Lung (tissue), 17 donors: ENCODE measurements at places on chromosomes 5 and 9. TPM values are rescaled to one million over a fixed set of nuclear protein-coding genes. Genes with fewer than 3 reads are reported as not detected.
A peak's percentile ranks its signal among the peaks of the same experiment; 100 is the strongest.

- no peaks in the 10 kb centered on the region for H3K27me3 ChIP-seq
- no peak overlapping the region for H3K27ac ChIP-seq
- H3K4me3 ChIP-seq, result no peak overlapping the region
- H3K4me1 ChIP-seq, result no peaks in the 10 kb centered on the region
- no peak for DNase-seq
- no peaks in the 10 kb centered on the region for H3K36me3 ChIP-seq
These were observed 4.8 kb downstream of the FAM151B start for GRCh38 chr5:80492741-80493140.

GRCh38 chr5:93721071-93721470 lies 20.3 kb downstream of the POU5F2 start:
- H3K4me1 ChIP-seq, result peaks cover 4% of the 10 kb centered on the region
- H3K36me3 ChIP-seq, result no peaks in the 10 kb centered on the region
- no peak for DNase-seq
- H3K27ac ChIP-seq, result no peak overlapping the region

DNA sequence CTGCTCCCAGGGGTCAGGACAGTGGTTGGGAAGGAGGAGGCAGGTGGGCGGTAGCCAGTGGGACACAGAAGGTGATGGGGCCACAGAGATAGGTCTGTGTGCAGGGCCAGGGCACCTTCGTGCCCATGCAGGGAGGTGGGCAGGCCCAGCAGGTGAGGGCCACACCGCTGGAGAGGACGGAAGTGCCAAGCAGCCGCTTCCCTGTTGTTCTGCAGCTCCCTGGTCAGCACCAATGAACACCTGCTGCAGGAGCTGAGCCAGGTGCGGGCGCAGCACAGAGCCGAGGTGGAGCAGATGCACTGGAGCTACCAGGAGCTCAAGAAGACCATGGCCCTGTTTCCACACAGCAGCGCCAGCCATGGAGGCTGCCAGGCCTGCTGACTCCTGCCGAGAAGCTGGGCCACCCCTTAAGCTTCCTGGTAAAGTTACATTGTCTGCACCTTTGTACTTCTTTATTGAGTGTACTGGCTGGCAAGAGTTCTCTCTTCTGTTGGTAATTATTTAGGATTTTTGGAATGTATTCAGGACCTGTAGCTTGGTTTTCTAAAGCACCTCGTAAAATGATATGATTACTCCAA lies 40.3 kb downstream of the TPPP start:
- H3K27me3 ChIP-seq, result no peaks in the 10 kb centered on the region
- H3K4me1 ChIP-seq, result no peaks in the 10 kb centered on the region
- no peak overlapping the region for H3K27ac ChIP-seq
- DNase-seq, result no peak

DNA sequence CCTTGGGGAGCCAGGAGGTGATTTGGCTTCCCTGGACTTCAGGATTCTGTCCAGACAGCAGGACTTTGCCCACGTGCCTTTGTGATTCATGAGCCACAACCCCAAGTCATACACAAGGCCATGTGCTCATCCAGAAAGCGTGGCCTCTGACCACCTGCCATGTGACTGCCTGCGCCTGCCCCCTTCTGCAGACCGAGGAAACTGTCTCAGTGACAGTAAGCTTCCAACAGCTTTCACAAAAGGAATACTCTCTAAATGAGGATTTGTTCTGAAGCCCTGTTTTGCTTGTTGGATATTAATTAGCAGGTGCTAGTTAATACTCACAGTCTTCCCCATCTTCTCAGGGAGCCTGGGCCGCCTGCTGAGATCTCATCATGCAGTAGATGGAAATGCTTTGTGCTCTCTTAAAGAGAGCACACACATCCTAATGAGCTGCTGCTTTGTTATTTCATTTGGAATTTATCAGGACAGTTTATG lies 36.9 kb upstream of the ANGPTL2 start:
- H3K27ac ChIP-seq, result no peak overlapping the region
- no peaks in the 10 kb centered on the region for H3K36me3 ChIP-seq
- DNase-seq, result no peak

DNA sequence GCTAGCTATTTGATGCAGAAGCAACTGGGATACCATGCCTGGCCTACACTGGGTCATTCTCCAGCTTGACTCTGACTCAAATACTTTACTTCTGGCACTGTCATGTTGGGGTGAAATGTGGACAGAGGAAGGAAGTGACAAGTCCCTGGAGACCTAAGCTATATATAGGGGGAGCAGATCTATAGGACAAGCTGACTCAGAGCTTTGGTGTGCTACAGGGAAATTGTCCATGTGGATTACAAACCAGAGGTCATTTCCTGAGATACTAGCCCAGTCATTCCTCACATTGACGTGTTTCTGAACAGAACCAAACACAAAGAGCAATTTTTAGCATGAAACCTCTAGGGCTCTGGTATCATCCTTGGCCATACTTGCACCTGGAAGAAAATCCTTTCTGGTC lies 531.6 kb upstream of the CLINT1 start:
- DNase-seq, result peak; percentile 11
- H3K4me1 ChIP-seq, result no peaks in the 10 kb centered on the region
- H3K27me3 ChIP-seq, result no peaks in the 10 kb centered on the region
- H3K27ac ChIP-seq, result no peak overlapping the region

TAF1L gene
- total RNA-seq, result 0.03 TPM

FOXD4L5 gene
- not detected for total RNA-seq

DNA sequence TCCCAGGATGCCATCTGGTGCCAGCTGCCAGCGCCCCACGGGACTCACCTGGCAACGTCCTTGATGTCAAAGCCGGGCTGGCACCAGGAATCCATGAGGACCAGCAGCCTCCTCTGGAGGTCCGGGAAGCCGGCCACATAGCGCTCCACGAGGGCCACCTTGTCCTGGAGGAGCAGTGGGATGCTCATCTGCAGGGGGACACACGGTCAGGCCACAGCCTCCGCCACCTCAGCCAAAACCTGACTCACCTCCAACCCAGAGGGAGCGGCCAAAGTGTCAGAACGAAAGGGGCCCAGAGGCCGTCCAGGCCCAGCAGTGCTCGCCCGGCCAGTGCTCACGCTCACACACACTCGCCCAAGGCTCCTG lies 56.5 kb downstream of the EXD3 start:
- H3K4me1 ChIP-seq, result no peaks in the 10 kb centered on the region
- no peak overlapping the region for H3K27ac ChIP-seq
- no peaks in the 10 kb centered on the region for H3K27me3 ChIP-seq
- no peaks in the 10 kb centered on the region for H3K36me3 ChIP-seq
- H3K4me3 ChIP-seq, result no peak overlapping the region

PCDHGB5 gene
- 14.3 TPM for total RNA-seq

- no peak for DNase-seq
- no peaks in the 10 kb centered on the region for H3K4me1 ChIP-seq
- no peaks in the 10 kb centered on the region for H3K27me3 ChIP-seq
- no peak overlapping the region for H3K4me3 ChIP-seq
- H3K27ac ChIP-seq, result no peak overlapping the region
These were observed 61.0 kb downstream of the DAP start for GRCh38 chr5:10699987-10700386.

- H3K27me3 ChIP-seq, result no peaks in the 10 kb centered on the region
- no peak overlapping the region for H3K4me3 ChIP-seq
- DNase-seq, result no peak
- no peaks in the 10 kb centered on the region for H3K4me1 ChIP-seq
- H3K36me3 ChIP-seq, result no peaks in the 10 kb centered on the region
- H3K27ac ChIP-seq, result no peak overlapping the region
These were observed 212.1 kb upstream of the ADRA1B start for GRCh38 chr5:159704160-159704559.

DNA sequence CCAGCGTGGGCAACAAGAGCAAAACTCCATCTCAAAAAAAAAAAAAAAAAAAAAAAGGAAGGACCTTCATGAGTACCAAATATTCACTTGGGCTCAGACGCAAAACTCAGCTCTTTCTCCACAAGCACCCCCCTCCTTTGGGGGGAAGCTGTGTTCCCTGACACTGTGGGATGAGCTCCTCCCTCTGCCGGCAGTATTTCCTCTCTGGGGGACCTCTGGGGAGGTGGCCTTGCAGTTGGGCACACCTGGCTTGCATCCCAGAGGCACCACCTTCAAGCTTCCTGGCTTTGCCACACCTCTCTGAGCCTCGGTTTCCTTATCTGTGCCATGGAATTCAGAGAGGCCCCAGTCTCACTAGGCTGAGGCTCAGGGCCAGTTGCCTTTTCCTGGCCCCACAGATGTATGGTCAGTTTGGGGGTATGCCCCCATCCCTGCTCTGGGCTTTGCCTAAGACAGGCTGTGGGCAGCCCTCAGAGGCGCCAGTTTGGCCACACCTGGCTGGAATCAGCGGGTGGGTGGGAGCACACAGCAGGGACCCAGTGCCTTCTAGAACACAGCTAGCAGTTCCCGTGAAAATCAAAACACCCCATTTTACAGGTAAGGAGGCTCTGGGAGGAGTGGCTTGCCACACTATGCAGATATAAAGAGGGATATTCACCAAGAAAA lies 157.5 kb upstream of the IER5L start:
- no peak overlapping the region for H3K27ac ChIP-seq
- H3K4me3 ChIP-seq, result no peak overlapping the region
- H3K27me3 ChIP-seq, result no peaks in the 10 kb centered on the region
- no peak for DNase-seq
- peaks cover 23% of the 10 kb centered on the region for H3K4me1 ChIP-seq

PCSK1 gene
- 2.2 TPM for total RNA-seq

- DNase-seq, result no peak
- H3K27ac ChIP-seq, result no peak overlapping the region
- no peak overlapping the region for H3K4me3 ChIP-seq
These were observed 236.0 kb upstream of the FBXL7 start for GRCh38 chr5:15263942-15264341.

GRCh38 chr9:91986248-91986647 lies 36.2 kb upstream of the ROR2 start:
- no peaks in the 10 kb centered on the region for H3K4me1 ChIP-seq
- DNase-seq, result no peak
- H3K4me3 ChIP-seq, result no peak overlapping the region
- H3K27me3 ChIP-seq, result no peaks in the 10 kb centered on the region
- no peak overlapping the region for H3K27ac ChIP-seq
- H3K36me3 ChIP-seq, result no peaks in the 10 kb centered on the region

DNA sequence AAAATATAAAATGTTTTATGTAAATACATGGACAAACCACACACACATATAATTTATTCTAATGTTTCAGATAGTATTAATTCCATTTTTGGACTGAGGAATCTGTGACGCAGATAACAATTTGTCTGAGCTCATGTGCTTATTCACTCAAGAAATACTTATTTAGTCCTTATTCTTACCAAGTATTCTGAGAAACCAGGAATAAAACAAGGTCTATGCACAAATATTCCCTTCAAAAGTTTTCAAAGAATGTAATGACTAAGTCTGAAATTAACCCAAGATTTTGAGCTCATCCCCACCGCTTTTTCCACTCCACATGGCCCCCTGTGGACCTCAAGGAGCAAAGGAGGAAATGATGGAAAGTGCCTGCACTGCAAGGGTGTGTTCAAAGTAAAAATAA lies 1022.3 kb downstream of the EFNA5 start:
- no peaks in the 10 kb centered on the region for H3K36me3 ChIP-seq
- DNase-seq, result no peak
- H3K4me3 ChIP-seq, result no peak overlapping the region
- H3K27me3 ChIP-seq, result no peaks in the 10 kb centered on the region
- no peak overlapping the region for H3K27ac ChIP-seq

DNA sequence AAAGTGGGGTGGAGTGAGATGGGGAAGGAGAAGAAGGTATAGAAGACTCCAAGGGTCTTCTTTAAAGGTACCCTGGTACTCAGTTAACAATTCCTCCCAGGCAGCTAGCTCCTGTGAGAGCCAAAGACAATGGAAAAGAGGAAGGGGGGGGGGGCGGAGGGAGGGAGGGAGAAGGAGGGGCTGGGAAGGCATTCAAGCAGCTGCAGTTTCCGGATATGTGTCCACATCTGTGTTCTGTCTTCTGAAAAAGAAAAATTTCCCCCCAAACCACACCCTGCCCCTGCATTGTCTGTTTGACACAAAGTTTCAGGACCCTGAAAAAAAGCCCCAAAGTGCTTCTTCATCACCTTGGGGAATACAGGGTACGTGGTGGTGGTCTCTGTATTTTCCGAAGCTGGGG lies 11.1 kb downstream of the SPRY4 start:
- no peaks in the 10 kb centered on the region for H3K27me3 ChIP-seq
- DNase-seq, result no peak
- peaks cover 30% of the 10 kb centered on the region for H3K4me1 ChIP-seq
- H3K27ac ChIP-seq, result no peak overlapping the region
- peaks cover 40% of the 10 kb centered on the region for H3K36me3 ChIP-seq
- H3K4me3 ChIP-seq, result no peak overlapping the region

STPG3 gene
- total RNA-seq, result not detected

CATSPER3 gene
- total RNA-seq, result 0.54 TPM

DNA sequence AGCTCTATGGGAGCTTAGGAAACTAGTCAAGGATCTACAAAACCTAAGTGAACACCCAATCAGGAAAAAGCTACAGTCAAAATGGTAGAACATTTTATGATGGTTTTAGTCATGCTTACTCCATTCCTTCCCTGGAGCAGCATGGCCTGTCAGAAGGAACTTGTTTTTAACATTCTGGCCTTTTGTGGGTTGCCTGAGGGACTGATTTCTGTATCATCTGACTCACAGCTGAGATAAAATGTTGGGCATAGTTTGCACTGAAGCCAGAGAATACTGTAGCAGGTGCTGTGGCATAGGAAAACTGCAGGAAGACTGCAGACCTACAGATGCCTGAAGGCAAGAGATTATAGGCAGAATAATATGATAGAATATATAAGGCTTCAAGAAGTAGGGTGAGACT lies 719.6 kb upstream of the GRAMD2B start:
- H3K4me1 ChIP-seq, result no peaks in the 10 kb centered on the region
- no peak for DNase-seq
- no peaks in the 10 kb centered on the region for H3K36me3 ChIP-seq

GRCh38 chr9:92668746-92669526 lies 995 bp downstream of the IPPK start:
- peaks cover 7% of the 10 kb centered on the region for H3K36me3 ChIP-seq
- H3K4me1 ChIP-seq, result peaks cover 19% of the 10 kb centered on the region
- peak; percentile 38 for DNase-seq

DNA sequence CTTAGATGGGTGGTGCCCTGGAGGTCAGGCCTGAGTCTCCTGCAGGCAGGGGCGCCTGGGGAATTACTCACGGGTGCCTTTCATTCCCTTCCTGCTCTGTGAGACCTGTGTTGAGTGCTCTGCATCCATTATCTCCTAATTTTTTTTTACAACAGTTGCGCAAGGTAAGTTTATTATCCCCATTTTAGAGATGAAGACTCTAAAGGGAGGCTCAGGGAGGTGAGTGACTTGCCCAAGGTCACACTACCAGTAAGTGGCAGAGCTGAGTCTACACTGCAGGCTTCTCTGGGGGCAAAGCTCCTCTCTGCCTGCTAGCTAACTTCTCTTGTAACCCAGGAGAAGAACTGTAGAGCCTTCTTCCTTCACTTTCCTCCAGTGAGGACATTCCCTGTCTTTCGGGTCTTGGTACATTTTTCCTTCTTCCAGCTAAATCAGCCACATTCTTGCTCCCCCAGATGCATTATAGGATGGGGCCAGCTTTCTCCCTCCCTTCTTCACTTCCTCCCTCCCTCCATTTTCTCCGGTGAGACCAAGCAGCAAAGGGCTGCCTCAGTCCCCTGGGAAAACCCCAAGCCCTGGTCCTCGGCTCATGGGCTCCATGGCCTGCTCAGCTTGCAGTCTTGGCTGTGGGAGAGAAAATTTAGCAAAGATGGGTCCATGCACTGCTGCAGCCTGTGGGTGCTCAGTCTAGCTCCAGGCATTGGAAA lies 1.8 kb downstream of the PRR7 start:
- no peak overlapping the region for H3K4me3 ChIP-seq
- no peak overlapping the region for H3K27ac ChIP-seq
- H3K36me3 ChIP-seq, result no peaks in the 10 kb centered on the region
- H3K27me3 ChIP-seq, result peaks cover 9% of the 10 kb centered on the region

CYFIP2 gene
- total RNA-seq, result 35.1 TPM
